MG63 (cell line): ENCODE measurements at places on chromosomes 16 and 17.
A peak's percentile ranks its signal among the peaks of the same experiment; 100 is the strongest.

GRCh38 chr17:79279320-79279719, 204.7 kb downstream of the ENGASE start:
- DNase-seq, result no peak

DNA sequence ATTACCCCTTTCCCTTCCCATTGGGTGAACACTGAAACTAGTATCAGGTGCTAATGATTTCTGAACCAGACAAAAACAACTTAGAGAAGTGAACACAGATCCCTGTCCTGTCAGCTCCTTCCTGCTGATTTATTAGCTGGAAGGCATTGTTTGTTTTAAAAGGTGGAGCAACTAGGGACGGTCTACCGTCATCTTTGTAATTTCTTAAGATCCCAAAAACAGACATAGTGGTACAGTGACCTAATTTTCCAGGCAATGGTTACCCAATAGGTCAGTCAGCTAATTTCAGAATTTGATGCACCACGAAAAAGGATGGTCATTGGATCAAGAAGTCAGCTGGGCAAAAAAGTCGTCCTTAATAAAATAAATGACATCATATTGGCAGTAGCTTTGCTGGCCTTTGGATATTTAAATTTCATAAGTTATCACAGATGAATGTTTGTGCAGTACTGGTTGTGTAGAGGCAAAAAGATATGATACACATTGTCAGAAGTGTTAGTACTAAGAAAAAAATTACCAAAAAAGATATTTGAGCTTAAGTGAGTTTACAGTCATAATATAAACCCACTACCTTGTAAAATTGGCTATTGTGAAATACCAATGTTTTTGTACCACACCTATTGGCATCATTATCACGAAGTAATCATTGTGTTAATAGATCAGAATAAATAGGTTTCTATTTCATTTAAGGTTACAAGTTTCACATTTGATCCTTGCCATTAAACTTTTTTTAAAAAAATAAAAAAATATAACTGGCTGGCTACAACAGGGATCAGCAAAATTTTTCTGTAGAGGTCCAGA, 27.2 kb upstream of the KCNJ16 start:
- no peak for DNase-seq

DNA sequence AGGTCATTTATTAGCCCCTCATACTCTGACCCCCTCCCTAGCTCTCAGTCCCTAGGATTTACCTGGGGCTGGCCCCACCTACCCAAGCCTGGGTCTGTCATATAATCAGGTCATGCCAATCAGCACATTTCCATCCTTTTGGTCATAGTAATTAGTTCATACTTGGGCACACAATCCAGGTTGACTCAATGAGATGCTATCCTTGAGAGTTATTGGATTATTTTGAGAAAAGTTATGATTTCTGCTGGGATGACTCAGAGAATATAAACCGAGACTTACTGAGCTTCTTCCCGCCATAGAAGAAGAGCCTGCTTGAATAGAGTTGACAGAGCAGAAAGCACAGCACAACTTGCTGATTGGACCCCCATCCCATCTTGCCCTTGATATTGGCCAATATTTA, 331.5 kb downstream of the CBLN1 start:
- no peak for DNase-seq

- DNase-seq, result no peak
Observed at GRCh38 chr17:60138769-60139437, 10.9 kb upstream of the CA4 start.

- DNase-seq, result no peak
Observed at GRCh38 chr17:80815151-80815681, 176.4 kb upstream of the CHMP6 start.

DNA sequence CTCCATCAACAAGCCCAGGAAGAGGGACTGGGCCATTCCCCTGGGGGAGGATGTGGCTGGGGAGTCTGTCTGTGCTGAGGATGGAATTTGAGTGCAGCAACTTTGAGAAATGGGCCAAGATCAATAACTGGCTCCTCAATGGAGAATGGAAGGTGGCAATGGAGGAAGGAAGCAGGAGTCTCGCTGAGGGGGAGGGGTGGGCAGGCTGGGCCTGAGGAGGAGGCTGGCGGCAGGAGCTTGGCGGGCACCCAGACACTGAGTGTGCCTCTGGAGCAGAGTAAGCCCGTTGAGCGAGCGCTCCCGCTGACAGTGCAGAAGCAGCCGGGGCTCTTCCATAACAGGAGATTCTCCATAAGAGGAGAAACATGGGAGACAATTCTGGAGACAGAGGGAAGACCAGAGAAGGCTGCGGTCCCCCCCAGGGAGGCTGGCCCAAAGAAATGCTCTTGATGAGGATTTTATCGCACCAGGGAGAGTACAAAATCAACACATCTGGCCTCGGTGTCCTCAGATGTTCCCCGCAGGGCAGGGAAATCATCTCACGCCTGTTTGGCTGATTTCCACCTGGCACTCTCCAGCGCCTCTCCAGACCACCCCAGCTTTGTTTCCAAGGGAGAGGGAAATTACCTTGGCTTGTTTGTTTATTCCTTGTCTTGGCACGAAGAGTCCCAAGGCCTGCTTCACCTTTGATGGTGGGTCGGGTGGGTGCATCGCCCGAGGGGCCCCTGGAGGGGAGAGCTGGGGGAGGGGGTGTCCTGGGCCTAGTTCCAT, 2.8 kb upstream of the MMP15 start:
- DNase-seq, result peak; percentile 98

- DNase-seq, result no peak
Observed at GRCh38 chr16:4345836-4346781, 5.0 kb downstream of the PAM16 start.

GRCh38 chr17:5354886-5355415, 64.5 kb downstream of the NUP88 start:
- no peak for DNase-seq

GRCh38 chr16:84380405-84380804, 12.1 kb downstream of the ATP2C2 start:
- DNase-seq, result no peak

GRCh38 chr16:30731411-30731810, 16.8 kb upstream of the PHKG2 start:
- DNase-seq, result no peak

- DNase-seq, result no peak
Observed at GRCh38 chr17:8117367-8117979, 841 bp downstream of the ALOXE3 start.

GRCh38 chr17:3385869-3386816, at the start of gene OR3A2:
Gene OR3A2 (minus strand): TSS chr17:3386308.
- no peak for DNase-seq

DNA sequence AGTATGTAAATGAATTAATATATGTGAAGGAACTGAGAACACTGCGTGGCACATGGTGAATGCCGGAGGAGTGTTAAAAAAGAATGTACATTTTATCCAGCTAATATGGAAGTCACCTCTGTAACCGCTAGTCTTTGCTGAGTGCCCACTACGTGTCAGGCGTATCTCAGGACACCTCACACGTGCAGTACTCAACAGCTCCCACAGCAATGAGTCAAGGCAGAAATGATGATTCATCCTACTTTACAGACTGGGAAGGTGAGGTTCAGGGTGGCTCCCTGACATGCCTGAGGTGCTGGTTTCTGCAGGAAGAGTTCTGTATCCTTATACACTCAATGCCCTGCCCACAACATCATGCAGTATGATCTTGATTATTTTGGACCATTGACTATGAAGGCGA, 487.0 kb downstream of the HAPSTR1 start:
- no peak for DNase-seq

DNA sequence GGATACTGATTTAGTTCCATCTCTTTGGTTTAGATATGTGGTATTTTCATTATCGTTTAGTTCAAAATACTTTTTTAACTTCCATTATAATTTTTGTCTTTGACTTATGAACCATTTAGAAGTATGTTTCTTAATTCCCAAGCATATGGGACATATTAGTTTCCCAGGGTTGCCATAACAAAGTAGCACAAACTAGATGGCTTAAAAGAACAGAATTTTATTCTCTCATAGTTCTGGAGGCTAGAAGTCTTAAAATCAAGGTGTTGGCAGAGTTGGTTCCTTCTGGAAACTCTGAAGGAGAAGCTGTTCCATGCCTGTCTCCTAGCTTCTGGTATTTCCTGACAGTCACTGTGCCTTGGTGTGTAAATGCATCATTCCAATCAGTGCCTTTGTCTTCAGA, 291.5 kb upstream of the AXIN2 start:
- DNase-seq, result no peak

GRCh38 chr16:46914556-46915201, 30.5 kb downstream of the GPT2 start:
- no peak for DNase-seq

GRCh38 chr16:29192329-29193247, 207.7 kb downstream of the LAT start:
- DNase-seq, result no peak

DNA sequence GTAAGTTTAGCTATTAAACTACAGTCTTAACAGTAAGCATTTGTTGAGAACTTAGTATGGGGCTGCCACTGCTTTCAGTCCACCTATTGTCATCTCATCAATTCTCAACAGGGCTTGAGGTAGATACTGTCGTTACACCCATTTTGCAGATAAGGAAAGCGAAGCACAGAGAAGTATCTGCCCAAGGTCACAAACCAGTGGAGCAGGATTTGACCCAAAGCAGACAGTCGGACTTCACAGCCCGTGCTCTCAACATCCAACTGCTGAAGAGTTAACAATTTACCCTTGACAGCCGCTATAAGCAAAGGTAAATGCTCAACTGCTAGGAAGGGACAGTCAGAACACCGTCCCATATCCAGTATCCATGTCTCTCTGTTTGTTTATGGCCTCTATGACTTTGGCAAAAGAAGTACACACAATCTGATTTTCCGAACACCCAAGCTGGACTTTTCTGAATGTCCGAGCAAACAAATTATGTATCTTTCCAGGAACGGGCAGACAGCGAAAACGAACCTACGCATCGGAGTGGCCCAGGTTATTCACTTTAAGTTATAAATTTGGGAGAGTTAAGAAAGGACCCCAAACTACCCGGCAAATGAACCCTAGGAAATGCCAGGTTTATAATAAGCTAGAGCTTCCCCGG, 1.2 kb downstream of the SIAH1 start:
- no peak for DNase-seq

GRCh38 chr17:9513266-9513665, 62.4 kb downstream of the STX8 start:
- DNase-seq, result no peak

DNA sequence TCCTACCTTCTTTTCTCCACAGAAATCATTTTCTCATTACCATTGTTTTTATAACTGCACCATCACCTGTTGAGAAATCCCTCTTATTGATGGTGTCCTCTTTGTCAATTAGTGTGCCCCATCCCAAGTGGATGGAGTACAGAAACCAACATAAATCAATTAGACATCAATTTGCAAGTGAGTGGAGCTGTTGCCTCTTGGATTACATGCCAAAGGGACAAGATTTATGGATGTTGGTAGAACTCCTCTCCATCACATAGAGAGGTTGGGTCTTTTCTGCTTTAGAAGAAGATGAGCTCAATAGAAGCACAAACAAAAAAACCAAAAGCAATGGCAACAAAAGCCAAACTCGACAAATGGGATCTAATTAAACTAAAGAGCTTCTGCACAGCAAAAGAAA, 973.5 kb downstream of the CDH11 start:
- DNase-seq, result no peak

DNA sequence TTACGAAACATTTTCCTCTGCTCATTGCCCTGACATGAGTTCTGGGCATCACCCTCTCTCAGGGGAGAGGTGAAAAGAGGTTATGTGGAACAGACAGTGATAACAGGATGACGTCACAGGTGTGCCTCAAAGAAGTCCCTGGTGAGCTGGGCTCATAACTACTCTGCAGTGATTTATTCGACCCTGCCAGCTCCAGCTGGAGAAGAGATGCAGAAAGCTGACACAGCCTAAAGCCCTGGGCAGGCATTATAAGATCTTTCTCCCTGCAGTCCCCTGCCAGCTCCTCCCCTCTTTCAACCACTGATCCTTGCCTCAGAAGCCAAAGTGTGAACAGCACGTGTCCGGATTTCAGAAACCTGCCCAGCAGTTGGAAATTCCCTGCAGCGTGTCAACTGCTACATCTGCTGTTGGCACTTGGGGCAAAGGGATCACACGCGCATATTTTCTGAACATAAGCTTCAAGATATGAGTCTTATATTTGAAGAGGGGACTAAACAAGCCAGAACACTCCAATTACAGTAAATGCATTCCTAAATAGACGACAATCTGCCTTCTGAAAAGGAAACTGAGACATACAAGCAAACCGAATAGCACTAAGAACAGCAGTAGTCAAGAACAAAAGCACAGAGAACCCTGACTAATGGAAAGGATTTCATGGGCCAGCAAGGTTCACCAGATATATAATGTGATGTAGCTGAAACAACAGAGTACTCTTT, 80.5 kb downstream of the SMG6 start:
- no peak for DNase-seq

- no peak for DNase-seq
Observed at GRCh38 chr16:49994006-49994405, 31.0 kb upstream of the CNEP1R1 start.

DNA sequence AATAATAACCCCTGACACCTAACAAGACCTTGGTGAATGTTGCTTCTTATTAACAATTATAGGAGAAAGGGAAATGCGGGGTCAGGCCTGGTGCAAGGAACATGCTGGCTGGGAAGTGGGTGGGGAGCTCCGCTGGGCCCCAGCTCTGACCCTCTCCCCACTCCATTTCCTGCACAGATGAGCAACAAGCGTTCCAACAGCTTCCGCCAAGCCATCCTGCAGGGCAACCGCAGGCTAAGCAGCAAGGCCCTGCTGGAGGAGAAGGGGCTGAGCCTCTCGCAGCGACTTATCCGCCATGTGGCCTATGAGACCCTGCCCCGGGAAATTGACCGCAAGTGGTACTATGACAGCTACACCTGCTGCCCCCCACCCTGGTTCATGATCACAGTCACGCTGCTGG, 23.0 kb downstream of the RHBDL3 start:
- DNase-seq, result no peak
